ENCODE measurements at places on chromosomes 5 and 9. TPM values are rescaled to one million over a fixed set of nuclear protein-coding genes. Genes with fewer than 3 reads are reported as not detected.

The KLF4 gene
- 44.4 TPM for total RNA-seq

The PPWD1 gene
- 22.3 TPM for total RNA-seq

The PCA3 gene
- not detected for total RNA-seq

The KCNT1 gene
- total RNA-seq: 0.19 TPM

The SLCO4C1 gene
- 0.12 TPM for total RNA-seq

The SPINK4 gene
- not detected for total RNA-seq

The FST gene
- 0.93 TPM for total RNA-seq

The F12 gene
- total RNA-seq: not detected

The OR1Q1 gene
- total RNA-seq: not detected

The SREK1 gene
- 69.3 TPM for total RNA-seq

The ATG10 gene
- 16.4 TPM for total RNA-seq

The IFNA21 gene
- not detected for total RNA-seq

The BNC2 gene
- 107 TPM for total RNA-seq

The AHRR gene
- total RNA-seq: 1.7 TPM

The ENC1 gene
- 8.7 TPM for total RNA-seq

The GLDC gene
- 1.9 TPM for total RNA-seq

The IFNA2 gene
- total RNA-seq: not detected

The PCDHA11 gene
- 0.13 TPM for total RNA-seq

The NUDT12 gene
- 6.2 TPM for total RNA-seq

The IRX1 gene
- 0.39 TPM for total RNA-seq

The IFNB1 gene
- total RNA-seq: not detected
